Fibroblast of skin of right biceps (primary cell): ENCODE measurements at places on chromosomes 5 and 9.

DNA sequence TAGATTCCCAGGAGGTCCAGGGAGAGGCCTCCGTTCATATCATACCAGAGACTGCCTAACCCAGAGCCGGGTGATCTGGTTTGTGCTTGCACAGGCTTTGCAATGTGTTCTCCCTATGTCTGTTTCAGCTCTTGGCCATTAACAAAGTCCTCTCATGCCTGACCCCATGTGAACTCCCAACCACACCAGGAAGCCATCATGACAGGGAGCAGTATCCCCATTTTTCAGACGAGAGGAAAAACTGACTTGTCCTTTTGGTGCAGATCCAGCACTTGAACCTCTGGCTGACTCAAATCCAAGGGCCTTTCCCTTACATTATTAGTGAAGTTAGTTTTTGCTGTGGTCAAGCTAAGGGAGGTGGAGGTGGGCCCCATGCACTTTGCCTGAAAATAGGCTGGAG, 58.4 kb downstream of the TEX10 start:
- DNase-seq = no peak

- peak; percentile 52 for DNase-seq
Measured at GRCh38 chr5:126385524-126386502, 37.4 kb upstream of the GRAMD2B start.

DNA sequence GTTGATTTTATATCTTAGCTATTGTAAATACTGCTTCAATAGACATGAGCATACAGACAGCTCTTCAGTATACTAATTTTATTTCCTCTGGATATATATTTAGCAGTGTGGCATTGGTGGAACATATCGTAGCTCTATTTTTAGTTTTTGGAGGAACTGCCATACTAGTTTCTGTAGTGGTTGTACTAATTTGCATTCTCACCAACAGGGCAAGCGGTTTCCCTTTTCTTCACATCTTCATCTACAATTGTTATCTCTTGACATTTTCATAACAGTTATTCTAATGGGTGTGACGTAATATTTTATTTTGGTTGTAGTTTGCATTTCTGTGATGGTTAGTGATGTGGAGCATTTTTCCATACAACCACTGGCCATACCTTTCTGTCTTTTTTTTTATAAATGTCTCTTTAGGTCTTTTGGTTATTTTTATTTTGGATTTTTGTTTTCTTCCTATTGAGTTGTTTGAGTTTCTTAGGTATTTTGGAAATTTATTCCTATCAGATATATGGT, 32.5 kb downstream of the TAF11L14 start:
- no peak for DNase-seq

GRCh38 chr9:69961843-69962242, 81.8 kb upstream of the MAMDC2 start:
- peak; percentile 61 for DNase-seq

DNA sequence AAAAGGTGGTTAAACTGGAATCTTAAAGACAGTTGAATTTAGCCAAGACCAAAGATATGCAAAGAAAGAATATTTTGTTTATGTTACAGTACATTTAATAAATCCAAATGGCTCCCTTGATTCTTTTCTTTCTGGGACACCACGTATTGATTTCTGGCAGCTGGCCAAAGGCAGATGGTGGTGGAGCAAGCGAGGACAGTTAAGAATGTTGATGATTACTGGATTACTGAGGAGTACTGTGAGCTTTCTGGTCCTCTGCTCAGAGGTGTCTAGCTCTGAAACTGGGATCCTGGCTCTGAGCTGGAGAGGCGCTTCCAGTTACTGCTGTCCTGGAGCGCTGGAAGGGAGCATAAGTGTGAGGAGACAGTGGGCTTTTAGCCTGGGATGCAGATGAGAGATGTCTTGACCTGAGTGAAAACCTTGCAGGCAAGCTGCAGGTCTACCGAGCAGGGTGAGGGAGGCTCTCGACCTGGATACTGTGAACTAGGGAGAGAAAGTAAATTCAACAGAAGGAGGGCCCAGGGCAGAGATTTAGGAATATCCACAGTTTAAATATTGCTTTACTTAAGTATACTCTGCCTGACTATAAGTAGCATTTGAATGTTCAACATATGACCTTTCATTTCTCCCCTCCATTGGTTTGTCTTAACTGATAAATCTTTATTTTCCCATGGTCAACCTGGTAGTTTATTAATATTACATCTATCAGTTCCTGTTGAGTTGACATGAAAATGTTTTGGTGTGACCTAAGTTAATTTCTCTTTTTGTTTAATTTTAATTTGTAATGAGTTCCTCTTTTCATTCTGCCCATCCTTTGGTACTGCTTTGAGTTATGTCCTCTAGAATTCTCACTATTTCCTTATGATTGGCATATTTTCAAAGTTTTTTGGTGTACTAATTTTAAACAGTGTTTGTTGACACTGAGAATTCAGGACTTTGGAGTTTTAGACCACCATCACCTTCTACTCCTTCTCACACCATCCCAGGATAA, 3.7 kb downstream of the SYK start:
- DNase-seq = no peak

GRCh38 chr9:111533099-111533790, 8.3 kb downstream of the ZNF483 start:
- peak; percentile 9 for DNase-seq

DNA sequence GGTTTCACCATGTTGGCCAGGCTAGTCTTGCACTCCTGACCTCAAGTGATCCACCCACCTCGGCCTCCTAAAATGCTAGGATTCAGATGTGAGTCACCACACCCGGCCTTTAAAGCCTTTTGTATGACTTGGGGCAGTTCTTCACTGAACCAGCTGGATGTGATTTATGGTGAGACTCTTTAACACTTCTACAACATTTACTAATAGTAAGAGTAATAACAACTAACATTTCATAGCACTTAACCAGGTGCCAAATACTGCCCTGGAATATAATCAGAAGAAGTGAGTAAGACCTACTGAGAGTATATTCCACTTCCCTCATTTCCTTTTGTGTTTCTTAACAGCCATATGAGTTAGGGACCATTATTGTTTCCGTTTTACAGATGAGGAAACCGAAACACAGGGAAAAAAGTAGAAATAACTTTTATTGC, 10.0 kb downstream of the ZSWIM6 start:
- DNase-seq = peak; percentile 74

DNA sequence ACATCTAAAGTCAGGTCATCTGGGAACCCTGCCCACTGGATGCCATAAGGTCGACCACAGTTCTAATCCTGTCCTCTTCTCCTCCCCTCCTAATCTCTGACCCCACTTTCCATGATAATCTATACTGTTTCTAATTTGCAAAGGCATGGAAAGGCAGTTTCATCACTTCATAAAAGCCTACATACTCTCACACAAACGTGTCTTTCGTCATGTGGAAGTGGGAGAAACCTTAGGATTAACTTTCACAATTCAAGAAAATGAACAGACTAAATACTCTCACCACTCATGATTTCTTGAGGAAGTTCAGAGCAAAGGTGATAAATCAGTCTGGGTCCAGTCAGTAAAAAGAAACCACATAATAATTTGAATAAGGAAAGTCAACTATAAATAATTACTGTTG, 5.5 kb downstream of the FANCC start:
- DNase-seq = no peak
